ENCODE measurements at places on chromosomes 2 and 18. TPM values are rescaled to one million over a fixed set of nuclear protein-coding genes. Genes with fewer than 3 reads are reported as not detected.

- H3K27me3 ChIP-seq: no peaks in the 10 kb centered on the region
- no peak for DNase-seq
- H3K36me3 ChIP-seq: no peaks in the 10 kb centered on the region
- no peak overlapping the region for H3K27ac ChIP-seq
These were observed 347.1 kb upstream of the FAM98A start for GRCh38 chr2:33946193-33946592.

DNA sequence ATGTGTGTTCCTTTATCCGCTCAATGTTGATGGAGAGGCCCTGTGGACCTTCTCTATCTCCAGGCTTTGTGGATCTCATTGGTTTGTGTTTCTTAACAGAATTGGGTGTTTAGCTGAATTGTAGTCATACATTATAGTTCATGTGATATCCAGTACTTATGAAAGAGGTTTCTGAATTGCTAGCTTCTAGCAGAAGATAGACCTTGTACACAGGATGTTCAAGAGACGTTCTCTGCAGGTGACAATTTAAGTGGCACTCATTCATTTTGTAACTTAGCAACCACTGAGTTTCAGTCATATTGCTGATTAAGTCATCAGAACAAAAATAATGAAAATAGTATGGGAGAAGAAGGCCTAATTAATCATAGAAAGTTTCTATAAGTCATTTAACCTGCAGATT lies 279.2 kb downstream of the ALPK2 start:
- H3K4me3 ChIP-seq: no peak overlapping the region
- DNase-seq: no peak
- H3K4me1 ChIP-seq: peaks cover 8% of the 10 kb centered on the region
- no peaks in the 10 kb centered on the region for H3K27me3 ChIP-seq
- peaks cover 14% of the 10 kb centered on the region for H3K36me3 ChIP-seq
- no peak overlapping the region for H3K27ac ChIP-seq

EVA1A gene
- total RNA-seq: 3.8 TPM

CD8B2 gene
- not detected for total RNA-seq

ABCA12 gene
- total RNA-seq: 0.12 TPM
